Stimulated activated CD8-positive, alpha-beta memory T cell treated with anti-CD3 and anti-CD28 coated beads, Interleukin-7, amount 100 ng/mL, for 1 hour (primary cell): ENCODE measurements at places on chromosomes 7 and 10.

DNA sequence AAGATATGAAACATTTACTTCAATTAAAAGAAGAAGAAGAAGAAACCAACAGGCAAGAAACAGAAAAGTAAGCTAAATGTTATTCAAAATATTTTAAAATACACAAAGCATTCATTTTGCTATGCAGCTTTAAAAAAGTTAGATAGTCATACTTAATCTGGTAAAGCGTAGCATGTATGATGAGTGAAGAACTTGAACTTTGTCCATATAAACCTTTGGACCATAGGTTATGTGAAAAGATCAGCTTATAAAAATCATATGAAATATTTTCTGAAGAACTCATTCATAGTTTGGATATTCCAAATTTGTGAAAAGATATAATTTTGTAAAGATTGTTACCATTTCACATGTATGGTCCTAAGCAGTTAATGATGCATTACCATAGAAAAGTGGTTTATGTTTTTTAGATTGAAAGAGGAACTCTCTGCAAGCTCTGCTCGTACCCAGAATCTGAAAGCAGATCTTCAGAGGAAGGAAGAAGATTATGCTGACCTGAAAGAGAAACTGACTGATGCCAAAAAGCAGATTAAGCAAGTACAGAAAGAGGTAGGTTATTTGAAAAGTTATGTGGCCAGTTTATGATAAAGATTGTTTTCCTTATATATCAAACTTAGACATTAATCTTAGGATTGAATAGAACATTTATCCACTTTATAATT is 37.3 kb downstream of the KIF20B start:
- DNase-seq, result no peak

DNA sequence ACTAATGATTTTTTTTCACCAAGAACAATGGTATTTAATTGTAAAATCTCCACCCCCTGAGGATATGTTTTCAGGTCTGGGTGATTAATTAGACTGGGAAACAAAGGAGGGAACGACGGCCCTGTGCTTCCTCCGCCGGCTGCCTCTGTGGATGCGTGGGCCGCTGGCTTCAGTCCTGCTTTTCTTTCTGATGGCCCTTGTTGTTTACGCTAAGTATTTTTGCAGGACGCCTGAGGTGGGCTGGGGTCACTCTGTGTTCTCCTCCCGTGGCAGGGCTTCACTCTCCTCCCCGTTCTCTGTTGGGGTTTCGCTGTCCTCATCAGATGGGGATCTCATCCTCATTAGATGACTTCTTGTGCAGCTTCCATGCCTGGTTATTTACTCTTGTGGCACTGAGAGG is 5.2 kb upstream of the ACBD5 start:
- no peak for DNase-seq

DNA sequence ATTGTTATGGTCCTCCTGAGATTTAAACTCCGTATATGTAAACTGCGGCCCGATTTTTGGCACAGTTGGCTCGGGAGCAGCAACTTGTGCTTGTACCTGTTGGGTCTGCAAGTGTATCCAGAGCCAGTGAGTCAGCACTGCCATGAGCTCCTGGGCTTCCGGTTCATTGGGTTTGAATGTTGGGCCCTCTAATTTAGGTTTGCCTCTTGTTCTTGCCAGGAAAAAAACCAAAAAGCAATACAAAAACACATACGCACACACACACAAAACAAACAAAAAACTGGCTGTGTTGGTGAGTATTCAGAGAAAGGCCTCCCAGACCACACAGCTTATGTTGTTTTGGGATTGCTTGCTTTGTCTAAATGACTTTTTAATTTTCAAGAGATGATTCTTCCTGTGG is 26.3 kb downstream of the SND1 start:
- DNase-seq, result no peak

DNA sequence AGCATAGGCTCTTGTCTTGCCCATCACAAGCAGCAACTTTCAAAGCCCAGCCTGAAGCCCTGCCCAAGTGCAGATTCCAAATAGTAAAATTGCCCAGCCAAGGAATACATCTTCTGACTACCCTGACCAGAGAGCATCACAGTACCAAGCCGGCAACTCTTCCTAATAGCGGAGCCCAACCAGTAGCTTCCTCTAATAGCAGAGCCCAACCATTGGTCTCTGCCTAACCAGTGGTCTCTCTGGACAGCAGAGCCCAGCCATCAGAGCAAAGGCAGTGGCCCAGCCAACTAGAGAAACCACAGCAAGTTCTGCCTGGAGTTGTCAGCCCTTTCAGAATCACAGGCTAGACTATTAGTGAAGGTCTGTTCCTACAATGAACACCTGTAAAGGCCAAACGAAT is 285.6 kb downstream of the HGF start:
- DNase-seq, result no peak

GRCh38 chr7:32379510-32380112 is 110.6 kb downstream of the LSM5 start:
- no peak for DNase-seq
